Caco-2 (cell line): ENCODE measurements at places on chromosomes 5 and 9.

DNA sequence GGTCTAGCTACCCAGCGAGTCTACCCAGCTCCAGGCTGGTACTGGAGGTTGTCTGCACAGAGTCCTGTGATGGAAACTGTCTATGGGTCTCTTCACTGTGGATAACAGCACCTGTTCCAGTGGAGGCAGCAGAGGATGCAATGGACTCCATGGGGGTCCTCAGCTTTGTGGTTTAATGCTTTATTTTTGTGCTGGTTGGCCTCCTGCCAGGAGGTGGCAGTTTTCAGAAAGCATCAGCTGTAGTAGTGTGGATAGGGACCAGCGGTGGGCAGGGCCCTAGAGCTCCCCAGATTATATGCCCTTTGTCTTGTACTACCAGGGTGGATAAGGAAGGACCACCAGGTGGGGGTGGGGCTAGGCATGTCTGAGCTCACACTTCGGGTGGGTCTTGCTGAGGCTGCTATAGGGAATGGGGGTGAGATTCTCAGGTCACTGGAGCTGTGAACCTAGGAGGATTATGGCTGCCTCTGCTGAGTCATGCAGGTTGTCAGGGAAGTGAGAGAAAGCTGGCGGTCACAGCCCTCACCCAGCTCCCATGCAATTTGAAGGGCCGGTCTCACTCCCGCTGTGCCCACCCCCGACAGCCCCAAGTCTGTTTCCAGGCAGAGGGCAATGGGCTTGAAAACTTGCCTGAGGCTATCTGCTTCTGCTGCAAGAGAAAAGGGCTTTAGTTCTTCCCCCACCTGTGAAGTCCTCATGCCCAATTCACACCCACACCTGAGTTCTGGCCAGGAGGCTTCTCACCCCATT, 397.1 kb downstream of the TLE1 start:
- no peak for DNase-seq

DNA sequence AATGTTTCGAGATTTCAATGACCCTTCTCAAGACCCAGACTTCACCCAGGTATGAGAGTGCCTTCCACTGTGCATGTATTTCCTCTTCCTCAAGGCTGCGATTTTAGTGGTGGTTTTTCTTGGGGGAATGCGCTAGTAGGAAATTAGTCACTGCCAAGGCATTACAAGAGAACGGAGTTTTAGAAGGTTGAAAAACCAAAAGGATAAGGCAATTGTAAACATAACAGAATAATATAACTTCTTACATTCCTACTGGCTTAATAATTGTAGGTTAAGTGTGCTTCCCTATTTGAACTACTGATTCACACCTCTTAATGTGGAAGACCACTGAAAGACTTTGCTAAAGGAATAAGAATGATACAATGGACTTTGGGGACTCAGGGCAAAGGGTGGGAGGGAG, 38.9 kb downstream of the ACO1 start:
- DNase-seq, result no peak

DNA sequence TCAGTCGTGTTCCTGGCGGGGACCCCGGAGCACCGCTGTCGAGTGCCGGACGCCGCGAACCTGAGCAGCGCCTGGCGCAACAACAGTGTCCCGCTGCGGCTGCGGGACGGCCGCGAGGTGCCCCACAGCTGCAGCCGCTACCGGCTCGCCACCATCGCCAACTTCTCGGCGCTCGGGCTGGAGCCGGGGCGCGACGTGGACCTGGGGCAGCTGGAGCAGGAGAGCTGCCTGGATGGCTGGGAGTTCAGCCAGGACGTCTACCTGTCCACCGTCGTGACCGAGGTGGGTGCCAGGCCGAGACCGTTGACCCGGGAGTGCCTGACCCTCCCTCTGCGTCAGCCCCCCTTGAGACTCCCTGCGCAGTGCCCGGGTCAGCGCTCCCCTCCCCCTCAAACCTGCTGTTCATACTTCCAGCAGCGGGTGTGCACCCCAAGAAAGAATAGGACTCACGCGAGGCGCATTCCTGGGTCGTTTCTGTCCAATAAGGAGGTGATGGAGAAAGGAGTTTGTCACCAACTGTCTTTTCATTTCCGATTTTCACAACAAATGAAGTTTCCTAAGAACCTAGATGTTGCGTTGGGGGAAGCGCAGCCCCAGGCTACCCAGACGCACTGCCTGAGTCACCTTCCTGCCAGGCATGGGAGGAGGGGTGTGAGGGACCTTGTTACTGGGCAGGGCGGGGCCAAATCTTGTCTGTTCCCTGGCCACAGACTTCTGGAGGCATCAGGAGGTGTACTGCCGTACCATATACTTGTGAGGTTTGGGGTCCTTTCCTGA, 722 bp downstream of the SLC22A4 start:
- peak; percentile 51 for DNase-seq

GRCh38 chr9:8332331-8332650, 532.7 kb upstream of the DMAC1 start:
- no peak for DNase-seq

GRCh38 chr5:3251784-3252183, 343.8 kb upstream of the IRX1 start:
- no peak for DNase-seq

- peak; percentile 62 for DNase-seq
These were observed 9.3 kb upstream of the CAST start for GRCh38 chr5:96652769-96653454.

GRCh38 chr5:94884311-94884710, 265.8 kb downstream of the SLF1 start:
- DNase-seq, result no peak
